ENCODE measurements at places on chromosomes 2 and 18.

DNA sequence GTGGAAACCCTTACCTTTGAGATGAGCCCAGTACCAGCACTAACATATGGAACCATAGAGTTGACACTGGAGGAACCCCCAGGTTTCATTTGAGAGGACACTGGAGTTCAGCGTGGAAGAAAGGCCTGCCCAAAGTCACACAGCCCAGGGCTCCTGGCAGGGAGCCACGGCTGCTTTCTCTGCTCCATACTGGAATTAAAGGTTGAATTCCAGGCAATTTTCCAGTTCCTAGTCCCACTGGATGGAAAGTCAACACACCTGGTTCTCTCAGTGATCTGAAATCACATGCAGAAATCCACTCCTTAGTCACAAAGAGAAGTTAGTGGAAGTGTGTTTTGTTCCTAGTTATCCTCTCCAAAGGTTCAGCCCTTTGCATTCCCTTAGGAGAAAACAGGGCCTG is 336.1 kb upstream of the SKOR2 start:
- no peak for DNase-seq

DNA sequence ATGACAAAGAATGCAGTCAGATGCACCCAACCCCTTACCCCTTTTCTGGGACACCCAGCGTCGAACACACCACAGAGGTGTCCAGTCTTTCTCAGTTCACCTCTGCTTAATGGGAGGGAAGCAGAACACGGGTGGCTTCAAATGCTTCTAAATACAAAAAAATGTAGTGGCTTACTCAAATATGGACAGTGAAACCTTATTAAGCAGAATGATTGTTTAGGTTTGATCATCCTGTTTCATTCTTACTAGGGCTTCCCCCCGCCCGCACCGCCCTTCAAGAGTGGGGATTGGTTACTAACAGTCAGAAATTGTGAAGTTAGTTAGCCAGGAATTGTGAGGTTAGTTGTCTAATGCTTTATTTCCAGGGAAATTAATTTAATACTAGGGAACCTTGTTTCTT is 21.6 kb downstream of the ATG16L1 start:
- no peak for DNase-seq

DNA sequence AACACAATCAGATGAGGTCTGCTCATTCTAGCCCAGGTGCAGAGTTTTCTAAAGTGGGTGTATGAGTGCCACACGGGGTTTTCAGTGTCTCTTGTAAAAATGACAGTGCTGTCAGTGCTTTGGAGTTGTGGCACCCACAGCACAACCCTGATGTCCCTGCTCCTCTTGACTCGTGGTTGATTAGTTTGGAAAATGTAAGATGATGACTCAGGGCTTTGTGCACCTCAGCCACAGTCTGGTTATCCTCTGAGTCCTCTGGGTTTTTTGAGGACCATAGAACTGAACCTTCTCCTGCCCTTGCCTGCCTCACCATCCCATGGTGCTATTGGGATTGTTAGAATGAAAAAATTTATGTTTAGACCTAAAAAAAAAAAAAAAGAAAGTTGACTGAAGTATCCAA is 105.6 kb downstream of the MYO1B start:
- DNase-seq = no peak

DNA sequence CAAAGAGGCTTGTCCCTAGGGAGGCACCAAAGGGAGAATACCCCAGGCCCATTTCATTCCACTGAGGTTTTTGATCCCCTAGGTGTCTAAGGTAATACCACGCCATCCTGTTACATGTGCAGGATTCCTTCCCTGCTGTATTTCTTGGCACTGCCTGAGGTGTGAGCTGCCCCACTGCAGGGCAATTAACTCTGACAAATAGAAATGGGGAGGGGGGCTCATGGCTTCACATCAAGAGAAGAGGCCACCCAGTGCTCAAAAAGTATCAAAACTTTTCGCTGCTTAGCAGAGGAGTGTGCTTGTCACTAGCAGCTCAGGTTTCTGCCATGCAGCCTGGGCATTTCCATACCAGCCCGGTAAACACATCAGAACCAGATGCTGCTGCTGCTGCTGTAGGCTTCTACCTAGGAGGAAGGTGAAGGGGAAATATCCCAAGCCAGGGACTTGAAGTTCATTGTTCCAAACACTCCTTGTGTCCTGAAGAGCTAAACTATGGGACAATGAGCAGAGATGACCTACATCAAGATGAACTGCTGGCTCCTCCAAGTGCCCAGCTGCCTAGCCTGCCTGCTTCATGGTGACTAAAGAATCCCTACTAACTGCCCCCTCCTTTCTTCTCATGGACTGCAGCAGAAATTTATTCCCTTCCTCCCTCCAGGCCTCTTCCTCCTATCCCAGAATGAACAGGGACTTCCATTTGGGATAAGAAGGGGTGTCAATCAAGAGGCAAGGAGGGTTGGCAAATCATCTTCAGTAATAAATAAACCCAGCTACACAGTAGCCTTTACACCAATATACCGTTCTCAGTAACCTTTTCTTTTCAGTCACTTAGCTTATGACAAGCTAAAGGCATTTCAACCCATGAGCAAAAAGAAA is 16.4 kb downstream of the POU3F3 start:
- no peak for DNase-seq

DNA sequence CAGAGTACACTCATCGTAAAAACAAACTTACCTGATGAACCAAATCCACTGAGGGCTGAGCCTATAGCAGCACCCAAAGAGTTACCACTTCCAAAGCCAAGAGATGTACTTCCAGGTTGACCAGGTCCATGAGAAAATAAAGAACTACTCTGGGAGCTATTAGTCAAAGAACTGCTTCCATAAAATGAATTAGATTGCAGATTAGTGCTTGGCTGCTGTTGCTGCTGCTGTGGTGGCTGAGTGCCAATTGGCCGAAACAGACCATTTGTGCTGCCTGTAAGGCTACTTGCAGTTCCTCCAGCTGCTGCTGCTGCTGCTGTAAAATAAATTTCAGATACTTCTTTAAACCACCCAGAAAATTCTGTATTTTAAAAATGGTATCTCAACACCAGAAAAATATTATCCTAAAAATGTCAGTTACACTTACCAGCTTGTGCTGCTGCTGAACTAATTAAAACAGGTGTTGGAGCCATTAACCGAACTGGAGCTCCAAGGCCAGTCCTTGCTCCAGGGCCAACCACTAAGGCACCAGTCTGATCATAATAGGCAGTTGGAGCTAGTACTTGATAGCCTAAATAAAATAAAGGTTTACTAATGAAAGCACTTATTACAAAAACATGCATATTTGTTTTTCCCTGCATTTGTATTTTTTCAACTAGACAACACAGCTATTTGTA is 58.1 kb upstream of the SDC1 start:
- peak; percentile 68 for DNase-seq

DNA sequence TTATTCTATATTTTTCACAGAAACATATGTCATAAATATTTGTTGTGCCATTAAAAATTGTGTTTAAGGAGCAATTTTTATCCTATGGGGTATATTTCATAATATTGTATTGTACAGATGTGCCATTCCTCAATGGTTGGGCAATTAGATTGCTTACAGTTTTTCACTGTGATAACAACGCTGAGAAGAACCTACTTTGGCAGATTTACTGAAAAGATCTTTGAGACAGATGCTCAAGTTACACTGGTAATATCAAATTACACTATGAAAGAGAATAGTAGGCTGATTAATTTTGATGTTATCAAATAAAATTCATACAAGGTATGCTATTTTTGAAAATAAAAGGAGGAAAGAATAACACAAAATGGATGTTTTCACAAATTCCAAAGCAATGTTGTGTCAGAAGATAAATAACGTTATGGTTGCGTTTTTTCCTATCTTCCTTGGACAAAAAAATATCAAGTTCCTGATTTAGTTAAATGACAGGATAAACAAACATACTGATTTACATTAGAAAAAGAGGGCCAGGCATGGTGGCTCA is 335.1 kb upstream of the ZNF521 start:
- peak; percentile 39 for DNase-seq

GRCh38 chr18:12362473-12363174 is 14.4 kb downstream of the AFG3L2 start:
- no peak for DNase-seq

GRCh38 chr2:112035786-112036185 is 19.3 kb upstream of the TMEM87B start:
- no peak for DNase-seq

GRCh38 chr2:117785740-117786139 is 28.8 kb upstream of the DDX18 start:
- peak; percentile 70 for DNase-seq

DNA sequence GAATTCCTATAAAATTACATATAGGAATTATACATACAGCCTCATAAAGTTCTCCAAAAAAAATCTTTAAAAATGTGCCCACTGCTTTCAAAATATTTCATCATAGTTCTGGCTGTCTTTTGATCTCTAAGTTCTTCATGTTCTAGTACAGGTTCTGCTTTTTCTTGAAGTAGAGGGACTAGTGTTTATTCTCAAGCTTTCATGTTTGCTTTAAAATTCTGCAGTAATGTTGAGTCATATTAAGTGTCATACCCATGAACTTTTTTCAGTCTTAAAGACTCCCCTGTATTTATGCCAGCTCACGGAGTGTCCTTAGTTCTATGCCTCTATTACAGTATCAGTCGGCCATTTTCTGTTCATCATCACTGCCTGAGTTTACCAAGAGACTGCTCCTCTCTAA is 54.8 kb upstream of the CCDC141 start:
- DNase-seq = peak; percentile 69

DNA sequence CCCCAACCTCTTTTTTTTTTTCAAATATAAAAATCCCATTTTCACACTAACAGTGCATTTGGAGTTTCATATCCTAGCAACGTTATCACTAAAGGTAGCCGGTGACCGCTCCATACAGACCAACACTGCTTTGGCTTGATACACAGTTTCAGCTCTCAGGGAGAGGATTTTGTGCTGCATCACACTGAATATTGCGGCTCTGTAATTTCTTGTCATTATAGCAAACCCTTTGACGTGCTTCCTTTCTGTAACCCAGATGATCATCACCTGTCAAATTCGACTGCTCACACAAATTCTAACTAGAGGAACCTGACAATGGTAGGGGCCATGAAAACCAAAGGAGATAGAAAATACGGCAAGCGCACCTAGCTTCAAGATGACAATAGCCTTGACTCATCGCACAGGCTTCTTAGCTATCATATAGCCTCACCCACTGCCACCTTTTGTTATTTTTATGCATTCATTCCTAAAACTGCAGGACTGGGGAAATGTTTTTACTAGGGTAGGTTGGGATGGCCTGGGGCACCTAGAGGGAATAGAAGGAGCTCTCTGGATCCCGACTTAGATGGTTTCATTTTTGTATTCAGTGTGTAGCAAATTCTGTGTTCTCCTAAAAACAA is 582.9 kb upstream of the PIK3C3 start:
- DNase-seq = no peak

GRCh38 chr2:183267148-183267827 is 143.0 kb downstream of the NUP35 start:
- DNase-seq = no peak
